ENCODE measurements at places on chromosomes 1 and 21.
A peak's percentile ranks its signal among the peaks of the same experiment; 100 is the strongest.

- H3K27me3 ChIP-seq: no peaks in the 10 kb centered on the region
- no peak overlapping the region for H3K4me3 ChIP-seq
- H3K27ac ChIP-seq: no peak overlapping the region
- DNase-seq: no peak
Observed at GRCh38 chr1:171280599-171280998, 32.3 kb downstream of the FMO1 start.

DNA sequence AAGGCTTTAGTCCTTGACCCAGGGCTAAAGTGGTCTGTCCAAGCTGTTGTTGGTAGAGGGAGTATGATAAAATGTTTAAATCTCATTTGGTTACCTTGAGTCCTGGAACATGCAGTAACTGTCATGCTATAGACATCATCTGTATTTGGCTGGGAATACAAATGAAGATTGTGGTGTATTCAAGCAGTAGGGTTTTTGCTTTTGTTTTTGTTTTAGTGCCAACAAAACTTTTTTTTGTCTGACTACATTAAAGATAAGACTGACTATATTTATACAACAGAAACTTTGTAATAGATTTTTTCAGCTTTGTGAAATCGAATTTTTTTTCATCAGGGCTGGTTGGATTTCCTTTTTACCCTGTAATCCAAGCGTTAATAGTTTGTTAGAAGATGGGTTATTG lies 7.4 kb upstream of the SARS1 start:
- no peak overlapping the region for H3K27ac ChIP-seq
- H3K4me1 ChIP-seq: peaks cover 20% of the 10 kb centered on the region
- no peak for DNase-seq
- H3K36me3 ChIP-seq: no peaks in the 10 kb centered on the region
- H3K4me3 ChIP-seq: no peak overlapping the region

- no peaks in the 10 kb centered on the region for H3K27me3 ChIP-seq
- no peak for DNase-seq
- H3K27ac ChIP-seq: no peak overlapping the region
- no peaks in the 10 kb centered on the region for H3K4me1 ChIP-seq
- H3K36me3 ChIP-seq: no peaks in the 10 kb centered on the region
Observed at GRCh38 chr1:96365076-96365475, 356.5 kb upstream of the PTBP2 start.

DNA sequence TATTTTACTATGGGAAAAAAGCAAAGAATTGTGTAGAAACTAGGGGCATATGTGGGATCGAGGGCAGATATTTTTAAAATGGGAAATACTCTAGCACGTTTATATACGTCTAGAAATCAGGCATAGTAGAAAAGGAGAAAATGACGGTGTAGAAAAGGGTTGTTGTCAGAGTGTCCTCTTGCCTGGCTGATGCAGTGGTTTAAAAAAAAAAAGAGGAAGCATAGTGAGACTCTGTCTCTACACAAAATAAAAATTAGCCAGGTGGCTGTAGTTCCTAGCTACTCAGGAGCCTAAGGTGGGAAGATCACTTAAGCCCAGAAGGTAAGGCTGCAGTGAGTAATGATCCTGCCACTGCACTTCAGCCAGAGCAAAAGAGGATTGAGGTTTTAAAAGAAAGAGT lies 64.7 kb upstream of the LRRC7 start:
- H3K36me3 ChIP-seq: no peaks in the 10 kb centered on the region
- no peak overlapping the region for H3K4me3 ChIP-seq
- H3K4me1 ChIP-seq: no peaks in the 10 kb centered on the region
- no peak overlapping the region for H3K27ac ChIP-seq
- no peaks in the 10 kb centered on the region for H3K27me3 ChIP-seq

GRCh38 chr1:167987174-167987573 lies 50.3 kb upstream of the MPC2 start:
- no peak overlapping the region for H3K4me3 ChIP-seq
- no peaks in the 10 kb centered on the region for H3K4me1 ChIP-seq
- H3K27me3 ChIP-seq: no peaks in the 10 kb centered on the region
- peaks cover 23% of the 10 kb centered on the region for H3K36me3 ChIP-seq
- H3K27ac ChIP-seq: no peak overlapping the region

- no peaks in the 10 kb centered on the region for H3K4me1 ChIP-seq
- no peak overlapping the region for H3K27ac ChIP-seq
- H3K4me3 ChIP-seq: no peak overlapping the region
- no peaks in the 10 kb centered on the region for H3K27me3 ChIP-seq
- H3K36me3 ChIP-seq: peaks cover 30% of the 10 kb centered on the region
Observed at GRCh38 chr1:11138029-11138428, 38.4 kb upstream of the EXOSC10 start.

DNA sequence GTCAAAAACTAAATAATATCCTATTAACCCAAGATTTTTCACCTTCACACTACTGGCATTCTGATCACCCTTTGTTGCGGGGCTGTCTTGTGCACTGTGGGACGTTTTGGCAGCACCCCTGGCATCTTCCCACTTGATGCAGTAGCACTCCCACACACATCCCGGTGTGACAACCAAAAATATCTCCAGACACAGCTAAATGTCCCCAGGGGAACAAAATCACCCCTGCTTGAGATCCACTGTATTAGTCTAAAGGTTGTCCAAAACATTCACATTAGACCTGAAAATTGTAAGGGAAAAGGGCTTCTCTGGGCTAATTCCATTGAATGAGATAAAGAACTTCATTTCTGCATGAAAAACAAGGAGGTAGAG lies 37.8 kb downstream of the PLEKHO1 start:
- no peak for DNase-seq
- no peak overlapping the region for H3K27ac ChIP-seq
- H3K4me3 ChIP-seq: no peak overlapping the region
- no peaks in the 10 kb centered on the region for H3K36me3 ChIP-seq
- H3K4me1 ChIP-seq: no peaks in the 10 kb centered on the region
- no peaks in the 10 kb centered on the region for H3K27me3 ChIP-seq

- H3K27me3 ChIP-seq: no peaks in the 10 kb centered on the region
- no peak overlapping the region for H3K27ac ChIP-seq
- H3K36me3 ChIP-seq: no peaks in the 10 kb centered on the region
- no peak for DNase-seq
- H3K4me1 ChIP-seq: no peaks in the 10 kb centered on the region
- H3K4me3 ChIP-seq: no peak overlapping the region
Observed at GRCh38 chr1:3352299-3352951, 102.0 kb upstream of the ARHGEF16 start.

- no peak overlapping the region for H3K4me3 ChIP-seq
- no peaks in the 10 kb centered on the region for H3K27me3 ChIP-seq
- no peaks in the 10 kb centered on the region for H3K36me3 ChIP-seq
Observed at GRCh38 chr1:202752774-202753173, 42.5 kb upstream of the SYT2 start.

DNA sequence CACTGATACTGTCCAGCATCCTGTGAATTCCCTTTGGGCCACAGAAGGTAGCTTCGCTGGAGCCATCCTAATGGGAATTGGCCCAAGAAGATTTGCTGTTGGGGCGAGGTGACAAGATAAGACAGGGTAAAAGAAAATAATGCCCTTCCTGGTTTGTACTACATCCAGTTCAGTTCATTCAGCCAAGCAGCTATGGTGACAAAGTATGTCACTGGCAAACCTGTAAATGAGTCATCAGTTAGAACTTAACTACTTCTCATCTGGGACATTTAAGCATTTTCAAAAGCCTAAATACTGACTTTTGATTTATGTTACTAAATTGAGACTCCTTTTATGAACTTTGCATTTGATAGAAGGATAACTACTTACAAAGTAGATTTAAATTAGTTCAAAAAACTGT lies 54.2 kb downstream of the WDR64 start:
- no peaks in the 10 kb centered on the region for H3K36me3 ChIP-seq
- no peaks in the 10 kb centered on the region for H3K27me3 ChIP-seq
- H3K27ac ChIP-seq: no peak overlapping the region
- H3K4me1 ChIP-seq: peaks cover 6% of the 10 kb centered on the region
- DNase-seq: no peak

DNA sequence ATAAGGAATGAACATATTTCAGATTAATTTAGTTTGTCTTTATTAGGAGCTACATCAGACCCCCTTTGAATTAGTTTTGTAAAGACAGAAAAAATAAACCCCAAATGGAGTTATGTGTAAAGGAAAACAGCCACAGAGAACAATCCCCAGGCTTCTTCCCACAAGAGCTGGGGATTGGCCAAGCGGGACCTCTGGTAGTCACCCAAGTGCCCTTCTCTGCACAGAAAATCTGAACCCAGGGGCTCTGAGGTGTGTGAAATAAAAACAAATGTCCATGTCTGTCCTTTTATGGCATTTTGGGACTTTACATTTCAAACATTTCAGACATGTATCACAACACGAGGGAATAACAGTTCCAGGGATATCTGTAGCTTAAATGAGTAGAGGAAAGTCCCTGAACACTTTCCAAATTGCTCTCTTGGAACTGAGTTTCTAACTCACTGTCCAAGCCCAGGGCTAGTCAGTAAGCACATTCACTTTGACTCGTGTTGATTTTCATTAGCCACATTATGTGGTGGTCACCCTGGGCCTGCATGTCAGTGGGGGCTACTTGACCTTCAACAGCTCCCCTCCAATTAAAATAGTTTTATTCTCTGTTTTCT lies 22.5 kb downstream of the DPT start:
- H3K4me1 ChIP-seq: no peaks in the 10 kb centered on the region
- no peak overlapping the region for H3K4me3 ChIP-seq
- no peaks in the 10 kb centered on the region for H3K36me3 ChIP-seq
- DNase-seq: no peak

GRCh38 chr1:2212532-2213491 lies 15.3 kb upstream of the SKI start:
- no peak for DNase-seq
- no peaks in the 10 kb centered on the region for H3K4me1 ChIP-seq
- no peaks in the 10 kb centered on the region for H3K27me3 ChIP-seq
- H3K36me3 ChIP-seq: no peaks in the 10 kb centered on the region
- no peak overlapping the region for H3K4me3 ChIP-seq
- no peak overlapping the region for H3K27ac ChIP-seq

DNA sequence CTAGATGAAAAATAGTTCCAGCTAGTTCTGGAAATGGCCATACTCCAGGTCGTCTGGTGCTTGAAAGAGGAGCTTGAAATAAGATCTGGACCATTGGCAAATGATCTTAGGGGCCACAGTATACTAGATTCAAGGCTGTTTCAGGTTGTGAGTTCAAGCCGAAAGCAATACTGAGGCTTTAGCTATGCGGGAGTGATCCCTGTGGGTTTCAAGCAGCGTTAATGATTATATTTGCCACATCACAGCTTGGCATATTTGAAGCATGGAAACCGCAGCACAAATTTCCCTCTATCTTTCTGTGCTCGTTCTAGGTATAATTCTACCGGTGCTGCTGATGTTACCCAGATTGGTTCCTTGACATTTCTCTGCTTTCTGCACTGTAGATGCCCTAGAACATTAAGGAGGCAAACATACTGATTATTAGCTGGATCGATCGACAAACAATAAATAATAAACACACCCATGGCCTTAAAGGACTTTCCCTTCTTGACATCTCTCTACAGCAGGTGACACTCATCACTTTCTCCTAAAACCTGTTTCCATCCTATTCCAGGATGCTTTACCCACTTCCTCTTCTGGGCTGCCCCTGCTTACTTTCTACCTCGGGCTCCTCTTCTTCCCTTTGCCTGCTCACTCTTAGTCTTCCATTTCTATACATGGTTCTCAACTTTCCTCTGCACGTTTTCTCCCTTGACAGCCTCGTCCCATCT lies 40.6 kb upstream of the LYST start:
- no peak overlapping the region for H3K4me3 ChIP-seq
- no peaks in the 10 kb centered on the region for H3K27me3 ChIP-seq
- no peaks in the 10 kb centered on the region for H3K4me1 ChIP-seq
- H3K36me3 ChIP-seq: no peaks in the 10 kb centered on the region
- no peak overlapping the region for H3K27ac ChIP-seq

DNA sequence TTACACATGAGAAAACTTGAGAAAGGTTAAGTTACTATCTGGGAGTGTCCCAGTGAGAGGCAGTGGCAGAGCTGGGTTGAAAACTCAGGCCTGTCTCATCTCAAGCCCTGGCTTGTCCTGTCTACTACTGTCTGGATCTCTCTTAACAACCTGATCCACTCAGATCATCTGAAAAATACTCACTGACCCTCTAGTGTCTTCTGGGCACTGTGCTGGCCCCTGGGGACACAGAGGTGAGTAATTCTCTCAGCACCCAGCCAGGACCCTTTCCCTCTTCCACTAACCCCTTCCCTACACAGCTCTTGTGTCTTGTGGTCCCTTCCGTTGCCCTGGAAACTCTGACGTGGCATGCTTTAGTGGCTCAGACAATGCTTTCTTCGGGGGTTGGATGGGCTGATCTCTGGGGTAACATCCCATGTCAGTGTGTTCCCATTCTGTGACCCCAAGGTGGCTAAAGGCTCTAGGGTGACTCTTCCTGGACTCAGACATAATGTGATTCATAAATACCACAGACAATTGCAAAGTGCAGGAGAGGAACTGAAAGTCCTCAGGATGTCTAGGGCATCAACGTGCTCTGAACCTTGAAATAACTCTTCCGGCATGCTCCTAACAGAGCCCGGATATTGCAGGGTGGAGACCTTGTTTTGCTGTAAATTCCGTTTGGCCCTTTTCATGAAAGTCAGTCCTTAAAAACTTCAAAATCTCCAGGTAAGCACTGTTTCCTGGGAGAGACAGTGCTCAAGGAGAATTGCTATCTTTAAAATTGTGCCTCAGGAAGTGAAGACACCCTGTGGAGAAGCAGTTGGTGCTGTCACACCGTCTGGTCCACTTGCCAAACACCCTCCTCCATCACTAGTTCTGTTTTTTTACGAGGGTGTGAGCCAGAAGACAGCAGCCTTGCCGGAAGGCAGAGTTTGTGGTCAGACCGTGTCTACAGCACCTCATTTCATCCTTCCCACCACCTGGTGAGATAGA lies 4.0 kb downstream of the SHISAL2A start:
- peak overlapping the region; percentile 74 for H3K27ac ChIP-seq
- peak overlapping the region; percentile 31 for H3K4me3 ChIP-seq
- peaks cover 28% of the 10 kb centered on the region for H3K4me1 ChIP-seq
- DNase-seq: peak; percentile 89
- no peaks in the 10 kb centered on the region for H3K36me3 ChIP-seq

DNA sequence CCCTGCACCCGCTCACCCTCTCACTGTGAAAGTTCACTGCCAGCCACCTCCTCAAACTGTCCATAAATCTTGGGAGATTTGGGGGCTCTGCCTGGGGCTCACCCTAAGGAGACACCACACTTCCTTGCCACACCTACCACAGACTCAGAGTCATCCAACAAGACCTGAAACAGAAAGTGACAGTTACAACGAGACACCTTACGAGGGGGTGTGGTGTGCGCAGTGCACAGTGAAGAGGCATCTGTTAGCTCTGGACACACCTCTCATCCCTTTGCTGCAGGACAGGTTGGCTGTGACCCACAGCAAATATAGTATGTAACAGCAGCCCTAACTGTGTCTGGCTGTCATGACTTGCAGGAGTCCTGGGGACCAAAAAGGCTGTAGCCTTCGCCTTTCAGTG lies 190.2 kb downstream of the NR5A2 start:
- H3K27me3 ChIP-seq: no peaks in the 10 kb centered on the region
- no peak overlapping the region for H3K4me3 ChIP-seq
- no peak overlapping the region for H3K27ac ChIP-seq

- H3K4me1 ChIP-seq: peaks cover 40% of the 10 kb centered on the region
- no peaks in the 10 kb centered on the region for H3K27me3 ChIP-seq
- H3K27ac ChIP-seq: peak overlapping the region; percentile 70
- peak; percentile 60 for DNase-seq
Observed at GRCh38 chr1:19484338-19484797, 971 bp downstream of the CAPZB start.
